ENCODE measurements at places on chromosomes 13 and 19.

DNA sequence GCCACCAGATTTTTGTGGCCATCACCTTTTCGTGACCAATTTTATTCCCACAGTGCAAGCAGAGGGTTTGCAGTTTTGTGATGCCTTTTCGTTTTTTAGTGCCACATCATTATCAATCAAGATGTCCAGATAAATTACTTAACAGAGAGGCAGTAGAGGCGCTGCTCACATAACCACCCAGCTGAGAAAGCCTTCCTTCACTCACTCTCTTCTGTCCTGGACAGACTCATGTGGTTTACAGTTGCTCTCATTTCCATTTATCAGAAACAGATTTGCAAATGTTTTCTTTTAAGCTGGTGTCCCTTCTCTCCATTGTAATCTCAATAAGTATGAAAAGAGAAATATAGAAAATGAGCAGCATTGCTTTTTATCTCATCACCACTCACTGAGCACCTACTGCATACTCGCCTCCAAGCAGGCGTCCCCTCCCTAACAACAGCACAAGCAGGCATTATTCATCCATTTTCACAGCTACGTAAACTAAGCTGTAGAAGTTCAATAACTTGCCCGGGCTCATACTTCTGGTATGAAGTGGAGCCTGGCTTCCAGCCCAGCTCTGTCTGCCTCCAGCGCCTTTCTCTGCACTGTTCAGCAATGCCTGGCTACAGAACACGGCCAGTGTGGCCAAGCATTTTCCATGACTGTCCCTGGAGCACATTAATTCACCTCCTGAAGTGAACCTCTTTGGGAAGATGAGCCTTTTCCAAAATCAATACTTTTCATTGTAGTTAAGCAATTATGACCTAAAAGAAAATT, 34.6 kb upstream of the KATNAL1 start:
- DNase-seq = no peak
- no peaks in the 10 kb centered on the region for H3K27me3 ChIP-seq
- no peak overlapping the region for H3K27ac ChIP-seq
- peaks cover 50% of the 10 kb centered on the region for H3K36me3 ChIP-seq

DNA sequence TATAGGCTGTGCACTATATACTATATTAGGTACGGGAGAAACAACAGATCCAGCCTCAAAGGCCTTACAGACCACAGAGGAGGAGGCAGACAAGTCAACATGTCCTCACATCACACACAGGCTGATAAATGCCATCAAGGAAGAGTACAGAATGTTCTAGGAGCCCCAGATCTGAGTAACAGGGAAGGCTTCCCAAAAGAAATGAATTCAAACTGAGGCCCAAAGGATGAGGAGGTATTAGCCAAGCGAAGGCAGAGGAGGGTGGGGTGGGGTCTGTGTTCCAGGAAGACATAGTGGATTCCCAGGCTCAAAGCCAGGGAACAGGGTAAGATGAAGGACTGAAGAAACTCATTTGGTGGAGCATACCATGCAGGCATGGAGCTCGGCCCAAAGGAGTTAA, 55.1 kb downstream of the RXFP2 start:
- H3K4me1 ChIP-seq = no peaks in the 10 kb centered on the region
- no peak overlapping the region for H3K27ac ChIP-seq

- H3K4me1 ChIP-seq = no peaks in the 10 kb centered on the region
- H3K27ac ChIP-seq = no peak overlapping the region
- no peaks in the 10 kb centered on the region for H3K36me3 ChIP-seq
- no peak overlapping the region for H3K4me3 ChIP-seq
- H3K27me3 ChIP-seq = peaks cover 7% of the 10 kb centered on the region
These were observed 21.4 kb upstream of the IPO5 start for GRCh38 chr13:97932036-97932435.

DNA sequence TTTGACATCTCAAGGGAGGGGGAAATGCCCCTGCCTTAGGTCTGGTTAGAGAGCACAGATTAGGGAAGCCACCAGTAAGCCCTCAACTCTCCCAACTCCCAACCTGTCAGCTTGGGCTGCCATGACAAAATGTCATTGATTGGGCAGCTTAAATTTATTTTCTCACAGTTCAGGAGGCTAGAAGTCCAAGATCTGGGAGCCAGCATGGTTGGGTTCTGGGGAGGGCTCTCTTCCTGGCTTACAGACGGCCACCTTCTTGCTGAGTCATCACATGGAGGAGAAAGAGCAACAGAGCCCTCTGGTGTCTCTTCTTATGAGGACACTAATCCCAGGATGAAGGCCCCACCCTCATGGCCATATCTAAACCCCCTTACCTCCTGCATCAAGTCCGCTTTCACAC, 24.2 kb downstream of the C19orf12 start:
- H3K4me1 ChIP-seq = peaks cover 45% of the 10 kb centered on the region
- no peaks in the 10 kb centered on the region for H3K27me3 ChIP-seq
- DNase-seq = peak; percentile 67
- H3K36me3 ChIP-seq = peaks cover 18% of the 10 kb centered on the region

GRCh38 chr13:106105153-106105552, 430.3 kb downstream of the EFNB2 start:
- H3K27me3 ChIP-seq = no peaks in the 10 kb centered on the region
- no peak overlapping the region for H3K4me3 ChIP-seq
- no peak overlapping the region for H3K27ac ChIP-seq
- H3K36me3 ChIP-seq = no peaks in the 10 kb centered on the region

DNA sequence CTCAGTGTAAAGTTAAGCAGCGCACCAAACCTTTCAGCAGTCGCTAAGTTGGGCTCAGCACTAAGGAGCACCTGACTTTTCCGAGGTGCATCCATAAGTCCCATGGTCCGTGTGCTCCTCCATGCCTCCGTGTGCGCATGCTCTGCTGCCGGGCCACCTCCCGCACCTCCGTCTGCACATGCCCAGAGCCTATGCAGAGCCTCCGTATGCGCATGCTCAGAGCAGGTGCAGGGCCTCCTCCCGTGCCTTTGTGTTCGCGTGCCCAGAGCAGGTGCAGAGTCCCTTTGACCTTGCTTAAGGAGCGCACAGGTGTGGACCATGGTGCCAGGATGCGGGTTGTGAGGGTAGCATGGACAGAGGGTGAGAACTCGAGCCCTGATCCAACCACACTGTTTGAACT, 46.0 kb downstream of the ATP11A start:
- no peaks in the 10 kb centered on the region for H3K36me3 ChIP-seq
- H3K4me3 ChIP-seq = no peak overlapping the region
- H3K27me3 ChIP-seq = no peaks in the 10 kb centered on the region
- no peak overlapping the region for H3K27ac ChIP-seq
- H3K4me1 ChIP-seq = no peaks in the 10 kb centered on the region
- DNase-seq = no peak

GRCh38 chr13:58379221-58379620, 747.7 kb downstream of the PCDH17 start:
- H3K4me3 ChIP-seq = no peak overlapping the region
- H3K27me3 ChIP-seq = no peaks in the 10 kb centered on the region
- no peaks in the 10 kb centered on the region for H3K4me1 ChIP-seq
- H3K36me3 ChIP-seq = no peaks in the 10 kb centered on the region
